Stimulated activated CD8-positive, alpha-beta memory T cell treated with anti-CD3 and anti-CD28 coated beads, Interleukin-7, amount 100 ng/mL, for 48 hours (primary cell): ENCODE measurements at places on chromosomes 7 and 10.

GRCh38 chr7:37297546-37297945 is 151.1 kb downstream of the ELMO1 start:
- DNase-seq, result no peak

DNA sequence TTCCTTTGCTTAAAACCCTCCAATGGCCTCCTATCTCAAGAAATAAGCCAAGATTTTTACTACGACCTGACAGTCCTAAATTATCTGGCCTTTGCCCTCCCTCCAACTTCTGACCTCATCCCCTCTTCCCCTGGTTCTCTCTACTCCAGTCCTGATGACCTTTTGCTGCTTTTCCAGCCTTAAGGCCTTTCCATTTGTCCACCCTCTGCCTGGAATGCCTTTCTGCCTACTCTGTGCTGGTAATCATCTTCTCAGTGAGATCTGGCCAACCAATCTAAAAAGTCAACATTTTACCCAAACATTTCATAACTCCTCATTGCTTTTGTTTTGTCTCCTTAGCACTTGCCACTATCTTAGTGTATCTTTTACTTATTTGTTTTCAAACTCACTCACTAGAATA is 75.7 kb downstream of the VPS41 start:
- no peak for DNase-seq

GRCh38 chr10:85542936-85543730 is 823.5 kb downstream of the GRID1 start:
- DNase-seq, result no peak

GRCh38 chr7:249989-250388 is 40.0 kb upstream of the FOXL3 start:
- DNase-seq, result no peak

- DNase-seq, result no peak
These were observed 32.6 kb downstream of the GRID1 start for GRCh38 chr10:86333826-86334487.

GRCh38 chr10:86962136-86962980 is 4.0 kb downstream of the SNCG start:
- no peak for DNase-seq

GRCh38 chr10:34918060-34918775 is 103.1 kb upstream of the PARD3 start:
- DNase-seq, result no peak

GRCh38 chr7:132412435-132412834 is 163.8 kb downstream of the PLXNA4 start:
- DNase-seq, result no peak
